ENCODE measurements at places on chromosomes 3 and 15.

DNA sequence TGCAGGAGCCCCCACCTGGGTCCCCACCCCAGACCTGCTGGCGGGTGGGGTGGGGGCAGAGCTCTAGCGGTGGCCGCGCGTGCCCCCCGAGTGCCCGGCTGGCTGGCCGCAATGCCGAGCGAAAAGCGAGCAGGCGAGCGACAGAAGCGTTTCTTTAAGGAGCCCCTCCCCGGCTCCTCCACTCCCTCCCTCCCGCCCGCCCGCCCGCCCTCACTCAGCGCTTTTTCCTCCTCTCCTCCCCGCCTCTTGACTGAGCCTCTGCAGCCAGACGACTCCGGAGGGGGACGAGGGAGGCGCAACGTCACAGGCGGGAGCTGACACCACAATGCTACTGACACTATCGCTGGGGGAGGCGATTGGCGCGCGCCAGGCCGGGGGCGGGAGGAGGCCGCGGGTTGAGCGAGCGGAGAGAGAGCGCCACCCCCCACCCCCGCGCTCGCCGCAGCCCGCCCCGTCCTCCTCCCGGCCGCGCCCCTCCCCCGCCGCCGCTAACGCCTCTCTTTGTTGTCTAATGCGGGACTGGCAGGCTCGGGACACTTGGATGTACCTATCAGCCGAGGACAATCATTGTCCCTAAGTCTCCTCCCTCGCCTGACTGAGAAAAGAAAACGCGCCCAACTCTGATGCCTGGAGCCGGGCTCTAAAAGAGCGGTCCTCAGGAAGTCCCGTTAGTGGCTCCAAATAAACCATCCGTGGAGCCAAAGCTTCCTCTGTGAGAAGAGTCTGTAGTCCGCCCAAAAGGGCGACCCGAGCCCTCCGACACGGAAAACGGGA, at the start of gene MEX3B:
Gene MEX3B, minus strand, starts transcription at position 127 of the 774 bp plus-strand sequence. CDS start 313 bp downstream, outside the sequence.
- DNase-seq = peak; percentile 85

DNA sequence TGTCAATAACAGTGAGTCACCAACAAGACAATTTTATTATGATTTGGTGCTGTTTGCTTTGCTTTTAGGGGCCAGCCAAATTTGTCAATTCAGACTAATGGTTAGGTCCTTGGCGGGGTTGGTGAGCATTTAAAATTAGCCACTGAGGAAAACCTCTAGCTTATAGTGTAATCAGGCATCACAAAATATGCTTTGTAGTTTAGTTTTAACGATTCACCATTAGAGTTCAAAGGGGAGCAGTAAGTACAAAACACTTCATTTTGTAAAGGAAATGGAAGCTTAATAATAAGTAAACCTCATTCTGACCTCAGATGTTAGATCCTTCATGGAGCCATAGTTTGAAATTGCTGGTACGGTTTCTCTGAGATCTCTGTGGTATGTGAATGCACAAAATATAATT, 218.4 kb upstream of the GOLIM4 start:
- DNase-seq = no peak

DNA sequence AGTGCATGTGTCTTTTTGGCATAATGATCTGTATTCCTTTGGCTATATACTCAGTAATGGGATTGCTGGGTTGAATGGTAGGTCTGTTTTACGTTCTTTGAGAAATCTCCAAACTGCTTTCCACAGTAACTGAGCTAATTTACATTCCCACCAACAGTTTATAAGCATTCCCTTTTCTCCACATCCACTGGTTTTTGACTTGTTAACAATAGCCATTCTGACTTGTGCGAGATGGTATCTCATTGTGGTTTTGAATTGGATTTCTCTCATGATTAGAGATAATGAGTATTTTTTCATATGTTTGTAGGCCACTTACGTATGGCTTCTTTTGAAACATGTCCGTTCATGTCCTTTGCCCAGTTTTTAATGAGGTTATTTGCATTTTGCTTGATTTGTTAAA, 117.7 kb downstream of the CHCHD4 start:
- DNase-seq = no peak

DNA sequence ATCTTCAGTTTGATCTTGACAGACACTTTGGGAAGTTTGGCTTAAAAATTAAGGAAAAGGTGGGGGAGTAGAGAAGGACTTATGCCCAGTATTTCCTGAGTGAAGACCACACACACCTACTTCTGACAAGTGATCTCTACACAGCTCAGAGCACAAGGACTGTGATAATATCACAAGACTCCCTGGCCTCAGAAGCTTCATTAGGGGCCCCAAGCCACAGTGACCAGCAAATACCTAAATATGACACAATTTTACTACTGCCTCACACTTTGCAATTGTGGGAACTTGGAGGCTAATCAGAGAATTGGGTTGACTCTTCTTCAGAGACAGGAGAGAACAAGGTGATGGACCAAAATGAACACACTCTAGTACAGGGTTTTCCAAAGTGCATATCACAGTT, 2.6 kb downstream of the ILDR1 start:
- DNase-seq = no peak

- no peak for DNase-seq
Measured at GRCh38 chr3:141996437-141996836, 120.0 kb downstream of the ATP1B3 start.

DNA sequence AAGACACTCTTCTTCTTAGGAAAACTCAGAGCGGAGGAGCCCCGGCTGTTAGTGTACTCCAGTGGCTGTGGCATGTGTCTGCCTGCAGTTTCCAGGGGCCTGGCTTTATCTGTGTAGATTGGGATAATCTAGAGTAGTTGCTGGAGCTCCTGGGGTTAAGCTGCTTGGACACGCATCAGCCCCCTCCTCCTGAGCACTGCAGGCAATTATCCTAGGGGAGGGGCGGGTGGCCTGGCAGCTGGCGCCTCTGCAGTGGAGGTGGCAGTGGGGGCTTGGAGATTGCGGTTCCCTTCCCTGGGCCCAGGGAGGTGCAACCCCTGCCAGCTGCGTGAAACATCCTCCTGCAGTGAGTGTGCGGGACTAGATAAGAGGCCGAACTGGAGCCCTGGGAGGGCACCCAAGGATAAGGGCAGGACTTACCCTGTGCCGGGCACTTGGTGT, 68.2 kb downstream of the EFCAB12 start:
- DNase-seq = no peak

DNA sequence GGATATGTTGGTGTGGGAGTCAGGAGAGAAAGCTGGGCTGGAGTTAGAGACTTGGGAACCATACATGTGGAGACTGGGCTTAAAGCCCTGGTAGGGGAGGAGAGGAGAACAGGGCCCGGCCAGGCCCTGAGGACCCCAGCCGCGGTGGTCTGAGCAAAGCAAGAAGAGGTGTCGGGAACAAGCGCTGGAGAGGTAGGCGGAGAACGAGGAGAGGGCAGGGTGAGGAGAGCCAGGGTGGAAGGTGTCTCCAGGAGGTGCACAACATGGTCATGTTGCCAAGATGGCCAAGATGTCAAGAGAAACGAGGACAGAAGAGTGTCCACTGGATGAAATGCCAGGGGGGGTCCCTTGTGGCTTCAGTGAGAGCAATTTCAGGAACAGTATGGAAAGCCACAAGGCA, 5.5 kb downstream of the CHAC1 start:
- no peak for DNase-seq

GRCh38 chr3:120821426-120821825, 78.9 kb downstream of the GTF2E1 start:
- no peak for DNase-seq

DNA sequence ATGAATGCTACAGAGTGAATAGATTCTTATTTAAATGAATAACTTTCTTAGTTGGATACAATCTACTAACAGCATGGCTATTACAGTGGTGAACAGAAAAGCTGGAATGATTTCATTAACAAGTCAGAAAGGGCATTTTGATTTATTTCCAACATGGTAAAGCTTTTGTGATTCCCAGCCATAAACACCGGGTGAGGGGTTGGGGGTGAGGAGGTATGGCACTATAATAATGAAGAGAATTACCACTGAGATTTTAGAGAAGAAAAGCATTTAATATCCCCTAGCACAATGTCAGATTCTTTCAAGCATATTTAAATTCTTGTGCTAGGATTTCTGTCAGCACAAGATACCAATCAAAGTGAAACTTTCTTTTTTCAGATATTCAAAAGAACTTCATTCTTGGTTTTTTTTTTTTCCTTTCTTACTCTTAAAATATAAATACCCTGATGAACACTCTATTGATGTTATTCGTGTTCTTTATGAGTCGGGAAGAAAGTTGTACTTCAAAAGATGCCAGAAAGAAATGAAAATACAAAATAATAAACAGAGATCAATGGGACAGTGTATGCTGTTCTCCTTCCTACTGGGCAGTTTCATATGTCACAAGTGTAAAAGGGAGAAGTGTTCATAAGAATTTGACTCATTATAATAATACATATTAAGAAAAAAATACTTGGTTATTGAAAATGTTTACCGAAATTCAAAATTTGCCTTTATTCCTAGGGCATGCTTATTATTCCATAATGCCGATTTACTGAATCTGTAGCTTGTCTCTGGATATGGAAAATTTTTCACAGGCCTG, 522.8 kb downstream of the CADM2 start:
- DNase-seq = no peak

DNA sequence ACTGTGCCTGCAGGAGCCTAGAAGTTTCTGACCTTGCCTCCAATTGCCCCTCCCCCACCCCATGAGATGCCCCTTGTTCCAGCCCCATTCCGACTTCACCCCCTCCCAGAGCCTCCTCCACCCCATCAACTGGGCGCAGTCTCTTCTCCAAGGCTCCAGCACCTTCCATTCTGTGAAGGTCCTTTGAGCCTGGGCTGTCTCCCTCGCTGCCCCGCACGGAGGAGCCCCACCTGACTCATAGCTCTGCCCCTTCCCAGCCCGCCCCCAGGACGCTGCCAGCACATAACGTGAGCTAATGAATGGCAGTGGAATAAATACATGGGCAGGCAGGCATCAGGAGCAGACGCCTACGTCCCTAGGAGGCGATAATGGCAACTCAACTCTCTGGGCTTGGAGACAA, 113.1 kb downstream of the NUP210 start:
- DNase-seq = no peak

- no peak for DNase-seq
Measured at GRCh38 chr3:8538913-8539312, 37.3 kb downstream of the LMCD1 start.

- no peak for DNase-seq
Measured at GRCh38 chr15:58469432-58470353, 37.9 kb downstream of the LIPC start.

GRCh38 chr15:39873978-39874377, 46.1 kb downstream of the GPR176 start:
- no peak for DNase-seq

GRCh38 chr3:114706591-114707232, 412.9 kb downstream of the TIGIT start:
- peak; percentile 36 for DNase-seq

DNA sequence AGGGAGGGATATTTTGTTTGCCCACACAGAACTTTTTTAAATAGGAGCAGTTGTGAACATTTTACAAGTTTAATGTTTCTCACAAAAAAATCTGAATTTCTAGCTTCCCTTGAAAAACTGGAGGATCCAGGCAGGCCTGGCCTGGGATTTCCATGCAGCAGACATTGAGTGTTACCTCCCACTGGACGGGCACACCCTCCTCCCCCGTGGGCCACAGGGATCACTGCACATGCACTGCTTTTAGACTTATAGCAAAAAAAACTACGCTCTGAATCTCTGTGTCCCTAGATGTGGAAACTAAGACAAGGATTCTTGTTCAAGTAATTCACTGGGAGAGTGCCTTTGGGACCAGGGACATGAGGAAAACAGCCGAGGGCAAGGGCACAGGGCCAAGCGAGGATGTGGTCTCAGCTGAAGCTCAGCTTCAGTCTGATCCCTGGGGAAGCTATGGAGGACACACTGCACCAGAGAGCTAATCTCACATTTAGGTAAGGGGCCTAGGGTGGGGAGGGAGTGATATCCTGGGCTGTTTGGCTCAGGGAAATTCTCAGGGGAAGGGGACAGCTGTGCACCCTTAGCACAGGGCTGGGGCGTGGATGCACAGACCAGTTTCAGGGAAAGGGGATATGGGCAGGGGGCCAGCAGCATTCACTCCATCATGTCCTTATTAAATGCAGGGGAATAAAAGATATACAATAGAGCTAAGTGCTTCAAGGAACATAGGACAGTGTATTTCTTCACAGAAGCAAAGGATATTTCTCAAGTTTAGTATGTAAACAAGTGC, 46.0 kb downstream of the FSIP1 start:
- DNase-seq = no peak

- no peak for DNase-seq
Measured at GRCh38 chr3:31620656-31621055, 87.9 kb downstream of the STT3B start.

DNA sequence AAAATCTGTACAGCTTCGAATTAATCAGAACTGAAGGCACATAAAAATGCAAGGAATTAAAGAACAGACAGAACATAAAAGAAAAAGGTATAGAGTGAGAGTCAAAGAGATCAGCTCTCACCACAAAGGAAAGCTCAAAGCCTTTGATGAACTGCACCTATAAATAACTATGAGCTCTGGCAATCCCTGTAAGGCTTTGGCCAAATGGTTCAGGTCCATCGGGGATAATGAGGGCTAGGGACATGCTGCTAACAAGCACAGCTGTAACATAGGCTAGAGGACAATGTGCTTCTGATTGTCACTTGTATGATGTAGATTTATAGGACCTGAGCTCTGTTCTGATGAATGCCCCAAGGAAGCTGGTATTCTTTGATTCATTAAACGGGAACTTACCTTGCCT, 113.9 kb upstream of the MRPL3 start:
- no peak for DNase-seq

GRCh38 chr15:25433118-25433865, 5.5 kb downstream of the UBE3A start:
- DNase-seq = no peak

DNA sequence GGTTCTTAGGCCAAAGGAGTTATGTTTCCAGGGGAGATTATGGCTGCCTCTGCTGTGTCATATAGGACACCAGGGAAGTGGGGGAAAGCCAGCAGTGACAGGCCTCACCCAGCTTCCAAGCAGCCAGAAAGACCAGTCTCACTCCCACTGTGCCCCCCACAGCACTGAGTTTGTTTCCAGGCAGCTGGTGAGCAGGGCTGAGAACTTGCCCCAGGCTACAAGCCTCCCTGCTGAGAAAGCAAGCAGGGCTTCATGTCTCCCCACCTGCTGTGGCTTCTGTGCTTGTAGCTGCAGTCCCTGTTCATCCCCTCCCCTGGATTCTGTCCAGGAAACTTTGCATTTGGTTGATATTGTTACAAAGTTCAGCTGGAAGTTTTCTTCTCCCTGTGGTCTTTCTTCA, 376.3 kb downstream of the PDCD6IP start:
- peak; percentile 4 for DNase-seq

- DNase-seq = no peak
Measured at GRCh38 chr3:85171976-85172375, 213.2 kb downstream of the CADM2 start.

DNA sequence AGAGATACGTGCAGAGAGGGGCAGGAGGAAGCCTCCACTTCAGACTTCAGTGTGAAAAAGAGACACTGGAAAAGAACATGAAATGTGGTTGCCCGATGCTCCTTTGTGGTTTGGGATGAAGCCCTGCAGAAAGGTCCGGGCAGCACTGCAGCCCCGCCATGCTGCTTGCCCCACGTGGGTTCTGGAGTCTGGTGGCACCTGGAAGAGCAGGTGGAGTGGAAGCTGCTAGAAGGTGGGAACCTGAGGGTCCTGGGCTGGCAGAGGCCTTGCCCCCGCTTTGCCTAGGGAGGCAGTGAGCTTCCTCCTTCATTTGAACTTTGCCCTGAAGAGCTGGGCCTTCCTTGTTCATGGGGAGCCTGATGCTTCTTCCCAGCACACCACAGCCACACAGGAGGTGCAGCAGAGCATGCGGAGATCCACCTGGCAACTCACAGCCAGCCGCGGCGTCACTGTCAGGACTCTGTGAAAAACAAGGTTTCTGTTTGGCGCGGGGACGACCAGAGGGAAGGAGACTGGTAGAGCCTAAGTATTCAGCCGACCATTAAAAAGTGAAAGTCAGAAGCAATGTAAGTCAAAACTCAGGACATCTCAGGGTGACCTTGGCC, 59.0 kb downstream of the APBA2 start:
- no peak for DNase-seq

- DNase-seq = no peak
Measured at GRCh38 chr3:12931273-12931905, 90.0 kb upstream of the RPL32 start.

Data from DMS153 (cell line).